ENCODE measurements at places on chromosomes 12 and 14. TPM values are rescaled to one million over a fixed set of nuclear protein-coding genes. Genes with fewer than 3 reads are reported as not detected.

KLRK1 gene
- total RNA-seq, result 41.9 TPM

TMEM253 gene
- 0.21 TPM for total RNA-seq

EPYC gene
- total RNA-seq, result not detected

MMP17 gene
- 5.0 TPM for total RNA-seq

Data from mononuclear cell (primary cell).